ENCODE measurements at places on chromosomes 3 and 15. TPM values are rescaled to one million over a fixed set of nuclear protein-coding genes. Genes with fewer than 3 reads are reported as not detected.

The CORO2B gene
- 3.0 TPM for polyA plus RNA-seq

The SHC4 gene
- polyA plus RNA-seq, result 0.49 TPM

The TMEM41A gene
- polyA plus RNA-seq, result 42.7 TPM

The ERICH6 gene
- polyA plus RNA-seq, result 0.04 TPM

The IL17RD gene
- 1.5 TPM for polyA plus RNA-seq

The REC114 gene
- polyA plus RNA-seq, result not detected

The FAM81A gene
- polyA plus RNA-seq, result 1.1 TPM

The PLA2G4E gene
- 0.80 TPM for polyA plus RNA-seq

The SOX14 gene
- not detected for polyA plus RNA-seq

The CYP1A1 gene
- 13.2 TPM for polyA plus RNA-seq

The COL7A1 gene
- polyA plus RNA-seq, result 120 TPM

The CTXN2 gene
- 0.03 TPM for polyA plus RNA-seq

The VEPH1 gene
- not detected for polyA plus RNA-seq

The MB21D2 gene
- 11.2 TPM for polyA plus RNA-seq

The FBLN2 gene
- 1.9 TPM for polyA plus RNA-seq

The CHST2 gene
- 2.2 TPM for polyA plus RNA-seq

The CACNA2D3 gene
- polyA plus RNA-seq, result not detected

The LYZL4 gene
- polyA plus RNA-seq, result not detected

The SPINT1 gene
- polyA plus RNA-seq, result 204 TPM

The XYLB gene
- 33.0 TPM for polyA plus RNA-seq
